ENCODE measurements at places on chromosomes 5 and 9. TPM values are rescaled to one million over a fixed set of nuclear protein-coding genes. Genes with fewer than 3 reads are reported as not detected.

- no peak for DNase-seq
These were observed 165.9 kb downstream of the CARTPT start for GRCh38 chr5:71884926-71885325.

DNA sequence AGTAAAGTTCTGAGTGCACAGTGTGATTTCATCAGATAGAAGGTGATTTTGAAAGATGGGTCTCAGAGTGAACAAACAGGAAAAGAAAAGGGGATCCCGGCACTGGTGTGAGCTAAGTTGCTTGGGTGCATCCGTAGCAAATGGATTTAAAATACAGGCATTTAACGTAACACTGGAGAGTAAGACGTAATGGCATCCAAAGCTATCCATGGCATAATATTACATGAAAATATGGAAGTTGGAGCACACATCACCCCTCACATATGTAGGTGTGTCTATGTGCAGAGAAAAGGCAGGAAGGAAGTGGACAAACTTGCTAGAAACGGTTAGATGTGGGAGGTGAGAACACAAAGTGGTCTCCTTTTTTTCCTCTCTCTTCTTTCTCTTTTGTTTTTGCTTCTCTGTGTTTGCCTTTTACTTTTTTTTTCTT is 38.2 kb upstream of the SEMA4D start:
- no peak for DNase-seq

DNA sequence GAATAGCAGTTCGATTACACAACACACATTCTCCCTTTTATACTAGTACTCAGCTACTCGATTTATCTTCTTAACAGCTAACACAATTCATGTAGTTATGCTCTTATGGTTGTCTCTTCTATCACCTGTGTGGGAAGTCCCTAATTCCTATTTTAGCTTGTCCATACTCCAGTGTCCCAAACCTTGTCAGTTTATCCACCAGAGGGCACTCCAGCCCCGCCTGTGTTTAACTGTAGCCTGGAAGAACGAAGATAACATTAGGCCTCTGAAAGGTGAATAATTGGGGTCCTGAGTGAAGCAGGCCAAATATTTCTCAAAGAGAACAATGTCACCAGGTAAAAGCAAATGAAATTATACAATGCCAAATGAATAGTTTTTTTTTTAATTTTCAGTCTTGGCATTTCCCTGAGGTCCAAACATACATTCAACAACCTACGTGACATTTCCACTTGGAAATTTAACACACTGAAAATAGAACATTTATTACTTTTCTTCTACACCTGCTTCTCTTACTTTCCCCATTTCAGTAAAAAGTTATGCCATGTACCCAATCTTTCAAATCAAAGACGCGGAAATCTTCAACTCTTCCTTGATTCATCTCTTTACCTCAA is 560.7 kb downstream of the HTR1A start:
- no peak for DNase-seq

DNA sequence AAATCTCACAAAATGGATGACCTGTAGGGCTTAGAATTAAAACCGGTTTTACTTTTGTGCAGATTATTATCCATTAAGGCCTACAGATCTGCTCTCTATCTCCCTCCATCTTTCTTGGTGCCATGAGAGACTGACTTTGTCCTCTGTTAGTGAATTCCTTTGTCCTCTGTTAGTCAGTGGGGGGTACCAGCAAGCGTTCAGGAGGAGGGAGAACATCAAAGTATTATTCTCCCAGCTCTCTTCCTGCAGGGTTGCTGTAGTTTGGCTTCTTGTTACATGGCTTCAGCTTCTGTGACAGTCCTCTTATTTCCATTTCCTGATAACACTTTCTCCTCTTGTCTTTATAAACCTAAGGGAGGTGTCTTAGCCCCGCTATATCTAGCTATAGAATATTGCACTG is 850.5 kb upstream of the SEMA6A start:
- no peak for DNase-seq

- DNase-seq: no peak
These were observed 124.9 kb downstream of the IRX2 start for GRCh38 chr5:2626572-2626971.

GRCh38 chr9:101397746-101398067 is 711 bp downstream of the MRPL50 start:
- DNase-seq: no peak

GRCh38 chr9:107161338-107161737 is 121.7 kb upstream of the RAD23B start:
- no peak for DNase-seq

RBM22 gene
- 18.9 TPM for total RNA-seq

DEPDC1B gene
- 22.6 TPM for total RNA-seq

DNA sequence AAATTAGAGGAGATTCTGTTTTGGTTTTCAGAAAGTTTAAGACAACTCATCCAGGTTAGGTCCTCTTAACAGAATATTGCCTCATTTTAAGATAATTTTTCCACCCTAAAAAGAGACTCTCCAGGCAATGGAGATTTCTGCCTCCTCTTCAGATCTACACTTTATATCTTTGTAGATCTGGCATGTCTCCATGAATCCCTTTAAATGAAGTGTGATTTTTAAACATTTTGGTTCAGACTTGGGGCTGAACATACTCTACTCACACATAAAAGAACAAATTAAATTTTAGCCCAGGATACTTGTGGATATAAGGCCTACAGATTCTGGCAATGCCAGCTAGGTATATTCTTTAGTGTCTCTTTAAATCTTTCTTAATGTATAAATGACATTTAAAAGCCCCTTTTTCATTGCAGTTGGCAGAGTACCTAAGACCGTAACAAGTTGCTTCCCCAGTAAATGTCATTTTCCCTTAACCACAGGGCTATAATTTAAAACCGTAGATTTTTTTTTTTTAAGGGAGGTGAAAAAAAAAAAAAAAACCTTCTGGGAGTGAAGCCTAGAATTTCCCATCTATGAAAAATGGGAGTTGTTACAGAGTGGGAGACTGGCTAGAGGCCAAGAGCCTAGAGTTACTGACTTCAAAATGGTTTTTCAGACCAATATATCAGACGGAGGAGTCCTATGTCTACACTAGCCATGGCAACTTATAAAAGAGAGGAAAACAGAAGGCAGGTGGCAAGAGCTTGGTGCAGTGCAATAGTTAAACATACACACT is 207.8 kb upstream of the TARS1 start:
- DNase-seq: no peak

CCDC192 gene
- not detected for total RNA-seq

DNA sequence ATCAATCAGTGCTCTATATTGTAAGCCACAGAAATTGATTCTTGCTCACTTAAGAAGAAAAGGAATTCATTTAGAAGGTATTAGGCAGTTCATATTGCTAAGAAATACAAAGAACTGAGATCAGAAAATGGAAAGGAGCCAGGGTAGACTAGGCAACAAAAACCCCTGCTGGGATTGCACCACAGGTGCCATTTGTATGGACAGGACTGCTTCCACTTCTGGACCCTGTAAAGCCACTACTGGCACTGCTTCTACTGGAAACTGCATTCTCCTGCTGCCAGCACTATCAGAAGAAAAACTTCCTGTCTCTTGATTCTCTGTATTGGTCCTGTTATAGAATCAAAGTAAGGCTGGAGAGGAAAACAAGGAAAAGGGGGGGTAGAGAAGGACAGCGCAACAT is 45.9 kb downstream of the CERT1 start:
- peak; percentile 68 for DNase-seq

- DNase-seq: no peak
These were observed 102.4 kb downstream of the MED27 start for GRCh38 chr9:131977109-131977838.

DIRAS2 gene
- total RNA-seq: not detected

- DNase-seq: no peak
These were observed 735.2 kb upstream of the DMAC1 start for GRCh38 chr9:8534828-8535227.

DNA sequence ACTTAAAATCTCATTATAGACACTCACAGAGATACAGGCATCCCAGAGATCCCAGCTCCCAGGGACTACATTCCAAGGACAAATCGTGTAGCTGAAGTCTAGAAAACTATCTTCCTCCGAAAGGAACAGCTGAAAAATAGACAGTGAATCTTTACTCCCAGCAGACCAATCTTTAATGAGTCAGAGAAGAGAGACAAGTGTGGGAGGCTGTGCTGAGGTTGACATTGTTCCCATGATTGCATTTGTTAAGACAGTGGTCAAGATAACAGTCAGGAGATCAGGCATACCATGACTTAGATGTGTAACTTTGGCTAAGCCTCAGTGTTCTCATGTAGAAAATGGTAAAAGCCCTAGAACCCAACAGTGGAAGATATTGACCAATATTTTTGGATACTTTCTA is 120.7 kb downstream of the PAPPA start:
- DNase-seq: no peak

DNA sequence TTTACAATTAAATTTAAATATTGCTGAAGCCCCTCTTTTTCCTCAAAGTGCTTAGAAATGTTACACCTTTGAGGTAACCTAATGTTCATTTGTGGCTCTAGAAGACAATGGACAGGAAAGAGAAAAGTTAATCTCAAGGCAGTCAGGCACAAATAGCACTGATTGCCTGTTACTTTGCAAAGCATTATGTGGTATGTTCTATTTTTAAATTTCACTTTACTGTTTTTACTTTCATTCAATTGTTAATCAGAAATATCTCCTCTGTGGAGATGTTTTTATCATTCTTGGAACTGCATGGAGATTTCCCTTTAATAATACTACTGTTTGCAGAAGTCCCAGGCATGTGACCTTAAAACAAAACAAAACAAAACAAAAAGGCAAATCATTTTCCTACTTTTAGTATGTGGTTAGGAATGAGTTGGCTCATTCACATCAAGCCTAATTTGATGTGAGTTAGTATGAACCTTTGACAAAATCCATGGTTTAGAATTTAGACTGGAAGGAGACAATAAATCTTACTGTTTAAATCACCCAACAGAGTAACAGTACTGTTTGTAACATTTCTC is 67.5 kb downstream of the CWC27 start:
- no peak for DNase-seq

GRCh38 chr5:55620009-55620765 is 85.4 kb upstream of the PLPP1 start:
- no peak for DNase-seq

GRCh38 chr9:90813523-90813922 is 11.9 kb downstream of the SYK start:
- DNase-seq: no peak

- no peak for DNase-seq
These were observed 70.7 kb downstream of the EPB41L4A start for GRCh38 chr5:112348387-112348786.

ELAVL2 gene
- 0.07 TPM for total RNA-seq

IL4 gene
- total RNA-seq: not detected

PTPRD gene
- 0.60 TPM for total RNA-seq

SPDL1 gene
- total RNA-seq: 34.1 TPM

DNA sequence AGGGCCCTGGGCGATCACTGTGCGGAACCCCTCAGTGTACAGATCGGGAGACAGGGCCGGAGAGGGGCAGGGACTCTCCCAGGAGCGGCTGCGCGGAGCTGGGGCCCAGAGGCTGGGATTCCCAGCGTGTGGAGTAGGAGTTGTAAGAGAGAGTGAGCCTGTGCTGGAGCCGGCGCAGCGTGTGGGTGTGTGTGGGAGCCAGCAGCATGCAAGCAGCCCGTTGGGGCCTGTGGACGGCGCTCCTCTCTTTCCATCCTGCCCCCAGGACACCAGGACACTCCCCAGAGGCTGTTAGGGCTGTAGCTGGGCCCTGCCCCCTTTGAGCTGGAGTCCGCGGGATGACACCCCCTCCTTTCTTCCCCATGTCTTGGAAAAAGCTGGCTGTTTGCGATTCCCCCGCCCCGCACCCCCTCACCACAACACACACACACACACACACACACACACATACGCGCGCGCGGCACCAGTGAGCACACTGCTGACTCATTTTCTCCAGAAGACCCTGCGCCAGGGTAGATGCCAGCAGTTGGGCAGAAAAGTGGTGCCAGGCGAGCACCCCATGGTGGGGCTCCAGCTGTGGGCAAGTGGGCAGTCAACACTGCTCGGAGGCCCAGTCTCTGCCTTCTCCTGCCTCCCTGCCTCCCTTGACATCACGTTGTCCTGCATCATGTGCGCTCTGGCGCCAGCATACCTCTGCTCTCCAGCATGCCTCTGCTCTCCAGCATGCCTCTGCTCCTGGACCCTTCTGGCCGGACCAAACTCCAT is 1.5 kb downstream of the COL27A1 start:
- DNase-seq: no peak

- DNase-seq: peak; percentile 77
These were observed 136.9 kb upstream of the ANKH start for GRCh38 chr5:15008476-15008875.

SPINK13 gene
- not detected for total RNA-seq

GRCh38 chr9:10265153-10265631 is 347.6 kb downstream of the PTPRD start:
- peak; percentile 1 for DNase-seq

CA9 gene
- 0.40 TPM for total RNA-seq

DNA sequence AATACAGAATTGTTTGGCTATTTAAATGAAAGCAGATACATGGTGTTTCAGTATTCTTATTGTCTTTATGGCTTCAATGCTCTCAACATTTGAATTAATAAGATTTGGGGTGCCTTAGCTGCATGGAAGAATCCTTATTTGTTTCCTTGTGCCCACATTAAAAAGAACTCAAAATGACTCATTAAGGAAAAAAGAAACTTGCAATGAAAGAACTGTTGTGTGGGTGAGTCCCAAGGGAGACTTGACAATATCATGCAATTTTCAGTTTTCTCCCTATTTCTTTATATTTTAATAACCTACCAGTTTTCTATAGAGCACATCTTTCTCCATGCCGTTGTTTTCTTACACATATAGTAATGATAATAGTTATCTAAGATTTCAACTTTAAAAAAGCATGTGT is 404.0 kb downstream of the PDE4D start:
- no peak for DNase-seq

DNA sequence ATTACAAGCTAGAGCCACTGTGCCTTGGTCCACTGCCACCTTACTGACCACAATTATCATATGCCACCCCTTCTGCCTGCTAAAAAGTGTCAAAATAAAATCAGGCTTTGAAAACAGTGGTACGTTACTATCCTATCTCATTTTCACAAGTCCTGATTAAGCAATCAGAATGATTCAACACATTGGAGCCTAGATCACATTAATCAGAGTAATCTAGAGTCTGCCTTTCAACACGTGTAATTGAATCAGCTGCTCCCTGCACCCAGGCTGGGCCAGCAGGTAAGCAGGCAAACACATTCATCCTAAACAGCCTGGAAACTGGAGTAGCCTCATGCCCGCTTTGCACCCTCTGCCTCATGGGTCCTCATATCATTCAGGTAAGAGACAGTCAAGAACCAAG is 186.2 kb downstream of the DCP2 start:
- DNase-seq: no peak

GRCh38 chr5:6475626-6476312 is 27.1 kb downstream of the UBE2QL1 start:
- no peak for DNase-seq

GRCh38 chr5:153122403-153122802 is 368.1 kb upstream of the GRIA1 start:
- DNase-seq: no peak

DNA sequence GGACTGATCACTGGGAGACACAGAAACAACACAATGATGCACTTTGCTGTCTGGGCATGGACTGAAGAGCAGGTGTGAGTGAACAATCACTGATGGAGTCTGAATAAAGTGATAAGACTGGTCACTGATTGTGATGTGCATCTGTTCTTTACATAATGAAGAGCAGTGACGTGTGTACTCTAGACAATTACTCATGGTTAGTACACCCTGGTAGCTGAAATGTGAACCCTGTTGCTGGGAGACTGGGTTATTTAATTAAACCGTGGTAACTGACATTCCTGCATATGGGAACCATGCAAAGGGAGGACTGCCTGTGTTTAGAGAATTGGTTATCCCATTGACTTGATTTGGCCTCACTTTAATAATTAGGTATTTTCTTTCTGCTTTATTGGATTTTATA is 202.9 kb downstream of the NR2F1-AS1 start:
- DNase-seq: no peak

- no peak for DNase-seq
These were observed 12.8 kb downstream of the PTAR1 start for GRCh38 chr9:69746859-69747560.

SOX30 gene
- not detected for total RNA-seq
